Left ventricle myocardium superior (tissue), 1 donor: ENCODE measurements at places on chromosomes 3 and 15. TPM values are rescaled to one million over a fixed set of nuclear protein-coding genes. Genes with fewer than 3 reads are reported as not detected.
A peak's percentile ranks its signal among the peaks of the same experiment; 100 is the strongest.

GRCh38 chr3:37107846-37108245, 66.5 kb downstream of the LRRFIP2 start:
- DNase-seq, result no peak

The LINGO1 gene
- total RNA-seq, result 1.7 TPM

The LTF gene
- total RNA-seq, result 3.7 TPM

The LSAMP gene
- 19.9 TPM for total RNA-seq

DNA sequence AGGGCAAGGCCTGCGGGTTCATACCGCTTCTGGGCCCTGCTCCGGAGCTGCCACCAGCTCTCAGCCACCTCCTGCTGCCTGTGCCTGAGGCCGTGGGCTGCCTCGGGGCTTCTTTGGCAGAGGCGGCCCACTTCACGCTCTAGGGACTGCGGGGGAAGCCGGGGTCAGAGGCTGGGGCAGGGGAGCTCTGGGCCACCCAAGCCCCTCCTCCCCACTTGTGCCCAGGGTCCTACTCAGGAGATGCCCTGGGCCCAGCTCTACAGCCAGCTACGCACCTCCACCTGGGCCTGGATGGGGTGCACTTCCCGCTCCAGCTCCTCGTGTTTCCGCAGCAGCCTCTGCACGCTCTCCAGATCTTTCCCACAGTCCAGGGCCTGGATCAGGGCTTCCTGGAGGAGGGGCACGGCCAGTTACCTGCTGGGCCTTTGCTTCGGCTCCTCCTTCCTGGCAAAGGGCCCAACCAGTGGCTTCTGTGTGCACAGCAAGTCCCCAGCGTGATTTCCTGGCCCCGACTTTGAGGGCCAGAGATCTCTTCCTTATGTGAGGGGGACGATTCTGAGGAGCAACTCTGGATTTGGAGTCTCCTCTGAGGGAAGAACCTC, 24.0 kb downstream of the PLA2G4B start:
- DNase-seq, result no peak

The SLC35G2 gene
- 2.3 TPM for total RNA-seq

GRCh38 chr3:64696896-64697295, 9.1 kb upstream of the ADAMTS9 start:
- DNase-seq, result no peak

DNA sequence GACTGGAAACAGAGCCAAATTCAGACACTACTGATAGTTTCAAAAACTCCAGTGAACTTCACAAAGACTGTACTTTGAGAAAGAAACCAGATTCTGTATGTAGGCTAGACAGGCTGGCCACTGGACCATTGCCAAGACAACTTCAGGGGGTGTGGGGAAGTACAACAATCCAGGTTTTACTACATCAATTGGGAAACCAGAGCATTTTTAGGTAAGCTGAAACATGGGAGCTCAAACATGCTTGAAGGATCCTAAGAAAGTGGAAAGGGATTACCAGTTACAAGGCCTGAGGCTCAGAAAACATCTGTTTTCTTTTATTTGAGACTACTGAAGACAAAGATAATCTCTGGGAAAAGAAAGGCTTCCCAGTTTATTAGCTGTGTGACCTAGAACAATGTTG, 26.9 kb upstream of the ZNF280D start:
- DNase-seq, result no peak

GRCh38 chr3:112121577-112122547, 11.2 kb downstream of the GCSAM start:
- DNase-seq, result no peak

The FAM3D gene
- not detected for total RNA-seq

GRCh38 chr15:90598031-90598577, 68.4 kb downstream of the CRTC3 start:
- peak; percentile 63 for DNase-seq

DNA sequence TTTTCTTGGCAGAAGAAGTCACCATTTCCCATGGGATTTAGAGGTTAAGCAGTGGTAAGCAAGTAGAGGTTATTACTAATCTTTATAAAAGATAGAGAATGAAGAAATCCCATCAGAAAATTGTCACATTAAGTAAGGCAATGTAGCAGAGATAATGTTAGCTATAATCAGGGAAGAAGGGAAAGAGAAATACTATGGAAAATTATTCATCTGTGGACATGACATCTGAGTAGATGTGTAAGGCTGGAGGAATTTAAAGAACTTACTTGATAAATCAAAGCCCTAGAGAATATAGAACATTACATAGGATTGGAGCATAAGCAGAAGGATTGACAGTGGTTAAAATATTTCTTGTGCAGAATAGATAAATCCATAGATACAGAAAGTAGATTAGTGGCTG, 553.1 kb upstream of the CBLB start:
- no peak for DNase-seq

DNA sequence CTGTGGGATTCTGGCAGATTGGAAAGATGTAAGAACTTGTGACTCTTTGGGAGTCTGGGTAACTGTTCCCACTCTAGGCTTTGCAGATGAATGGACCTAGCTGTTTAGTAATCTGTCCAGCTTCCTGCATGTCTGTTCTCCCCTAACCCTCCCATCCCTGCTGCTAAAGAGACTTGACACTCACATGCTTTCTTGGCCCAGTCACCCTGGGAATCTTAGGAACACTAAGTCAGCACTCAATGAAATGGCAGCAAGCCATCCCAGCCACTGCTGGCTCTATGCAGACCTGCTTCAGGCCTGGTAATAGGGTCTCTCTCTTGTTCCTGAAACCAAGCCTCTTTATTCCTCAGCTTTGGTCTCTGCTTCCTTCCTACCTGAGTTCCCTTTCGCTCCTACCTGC, 63.7 kb upstream of the THSD4 start:
- peak; percentile 56 for DNase-seq

The KBTBD13 gene
- 10.6 TPM for total RNA-seq

- DNase-seq, result no peak
These were observed 55.6 kb downstream of the MYO9A start for GRCh38 chr15:72062319-72062718.

DNA sequence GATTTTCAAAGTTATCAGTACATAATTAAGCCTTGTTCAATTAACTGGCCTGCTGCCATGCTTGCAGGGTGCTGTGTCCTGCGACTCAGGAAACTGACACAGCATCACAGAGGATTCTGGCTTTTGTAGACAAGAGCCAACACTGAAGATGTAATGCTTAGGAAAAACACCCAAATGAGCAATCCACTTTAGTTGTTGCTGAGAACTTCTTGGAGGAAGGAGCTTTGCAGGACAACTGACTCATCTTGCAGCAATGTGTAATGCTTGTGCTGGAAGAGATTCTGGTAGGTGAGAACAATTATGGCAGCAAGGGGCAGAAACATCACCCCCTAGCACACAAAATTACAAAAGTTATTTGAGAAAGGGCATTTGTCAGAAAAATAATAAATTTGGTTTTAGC, 67.6 kb downstream of the NLGN1 start:
- DNase-seq, result no peak

GRCh38 chr15:62849316-62850106, 193.0 kb upstream of the TPM1 start:
- no peak for DNase-seq

DNA sequence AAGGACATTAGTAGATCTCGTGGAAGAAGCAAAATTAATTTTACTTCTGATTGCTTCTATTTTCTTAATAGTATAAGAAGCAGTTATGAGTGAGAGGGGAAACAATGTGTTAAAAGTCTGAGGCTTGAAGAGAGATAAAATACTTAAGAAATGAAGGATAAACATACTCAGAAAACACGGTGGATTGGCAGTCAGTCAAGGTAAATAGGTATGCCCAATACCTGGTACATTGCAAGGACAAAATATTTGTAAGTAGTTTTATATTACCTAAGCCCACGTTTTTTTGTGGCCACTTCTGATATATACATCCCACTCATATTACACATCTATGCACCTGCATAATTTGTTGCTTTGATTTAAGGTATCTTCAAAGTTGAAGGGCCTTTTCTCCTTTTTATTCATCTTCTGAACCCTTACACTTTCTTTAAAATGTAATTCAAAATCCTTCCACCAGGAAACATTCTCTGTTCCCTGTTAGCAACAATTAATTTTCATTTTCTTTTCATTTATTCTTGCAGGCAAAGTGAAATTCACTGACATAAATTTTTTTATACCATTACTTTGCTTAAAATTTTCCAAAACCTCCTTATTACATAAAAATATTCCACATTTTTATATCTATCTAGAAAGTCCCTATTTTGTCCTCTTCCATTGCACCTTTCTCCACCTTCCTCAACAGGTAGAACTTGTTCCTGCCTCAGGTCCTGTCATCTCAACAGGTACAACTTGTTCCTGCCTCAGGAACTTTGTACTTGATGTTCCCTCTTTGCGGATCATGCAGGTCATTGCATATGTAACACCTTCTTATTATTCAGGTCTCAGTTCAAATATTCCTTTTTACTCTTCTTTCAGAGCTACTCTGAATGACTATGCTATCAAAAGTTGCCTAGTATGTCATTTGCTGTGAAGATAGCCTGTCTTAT, 755.7 kb upstream of the ALCAM start:
- DNase-seq, result no peak

GRCh38 chr15:65619626-65620290, 2.0 kb upstream of the SLC24A1 start:
- DNase-seq, result no peak

The HRG gene
- total RNA-seq, result not detected

The GORASP1 gene
- total RNA-seq, result 50.6 TPM

- DNase-seq, result no peak
These were observed 380.8 kb downstream of the GRM7 start for GRCh38 chr3:7241584-7242302.
